ENCODE measurements at places on chromosomes 16 and 17. TPM values are rescaled to one million over a fixed set of nuclear protein-coding genes. Genes with fewer than 3 reads are reported as not detected.

OR3A3 gene
- total RNA-seq, result not detected

CDRT15L2 gene
- total RNA-seq, result not detected

ZNF469 gene
- total RNA-seq, result 0.04 TPM

MRC2 gene
- total RNA-seq, result 11.0 TPM

DNA sequence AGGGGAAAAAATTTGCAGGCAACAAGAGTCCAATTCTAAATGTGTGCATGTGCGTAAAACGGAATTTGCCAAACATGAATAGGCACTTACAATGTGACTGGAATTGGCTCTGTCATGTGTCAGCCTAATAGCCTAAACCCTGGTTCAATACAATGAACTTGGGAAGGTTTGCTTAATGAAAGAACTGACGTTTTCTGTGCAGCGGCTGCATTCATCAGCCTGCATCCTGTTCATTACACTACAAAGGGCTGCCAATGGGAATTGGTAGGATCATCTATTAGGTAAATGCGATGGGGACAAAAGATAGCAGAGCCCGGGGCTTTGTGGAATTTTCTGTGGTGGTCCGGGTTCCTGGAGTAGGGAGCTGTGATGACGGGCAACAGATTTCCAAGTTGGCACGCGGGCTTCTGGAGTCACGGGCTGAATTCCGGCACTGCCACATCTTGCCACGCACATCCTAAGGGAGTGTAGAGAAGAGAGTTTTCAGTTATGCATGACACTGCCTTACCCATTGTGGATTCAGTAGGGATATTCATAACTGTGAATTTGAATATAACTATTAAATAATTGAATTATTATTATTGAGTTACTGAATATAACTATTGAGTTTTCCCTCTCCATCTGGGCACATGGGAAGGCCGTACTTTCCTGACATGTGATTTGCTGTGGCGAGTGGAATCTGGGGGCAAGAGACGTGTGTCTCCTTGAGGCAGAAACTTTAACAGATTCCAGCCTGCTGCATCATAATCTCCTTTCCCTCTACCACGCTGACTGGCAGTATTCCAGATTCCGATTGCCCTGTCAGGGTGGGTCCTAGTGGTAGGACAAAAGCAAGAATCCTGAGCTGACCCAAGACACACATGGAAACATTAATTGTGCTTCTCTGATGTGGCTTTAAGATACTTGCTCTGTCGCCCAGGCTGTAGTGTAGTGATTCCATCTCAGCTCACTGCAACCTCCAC is 565.6 kb downstream of the WWOX start:
- no peak for DNase-seq

DNA sequence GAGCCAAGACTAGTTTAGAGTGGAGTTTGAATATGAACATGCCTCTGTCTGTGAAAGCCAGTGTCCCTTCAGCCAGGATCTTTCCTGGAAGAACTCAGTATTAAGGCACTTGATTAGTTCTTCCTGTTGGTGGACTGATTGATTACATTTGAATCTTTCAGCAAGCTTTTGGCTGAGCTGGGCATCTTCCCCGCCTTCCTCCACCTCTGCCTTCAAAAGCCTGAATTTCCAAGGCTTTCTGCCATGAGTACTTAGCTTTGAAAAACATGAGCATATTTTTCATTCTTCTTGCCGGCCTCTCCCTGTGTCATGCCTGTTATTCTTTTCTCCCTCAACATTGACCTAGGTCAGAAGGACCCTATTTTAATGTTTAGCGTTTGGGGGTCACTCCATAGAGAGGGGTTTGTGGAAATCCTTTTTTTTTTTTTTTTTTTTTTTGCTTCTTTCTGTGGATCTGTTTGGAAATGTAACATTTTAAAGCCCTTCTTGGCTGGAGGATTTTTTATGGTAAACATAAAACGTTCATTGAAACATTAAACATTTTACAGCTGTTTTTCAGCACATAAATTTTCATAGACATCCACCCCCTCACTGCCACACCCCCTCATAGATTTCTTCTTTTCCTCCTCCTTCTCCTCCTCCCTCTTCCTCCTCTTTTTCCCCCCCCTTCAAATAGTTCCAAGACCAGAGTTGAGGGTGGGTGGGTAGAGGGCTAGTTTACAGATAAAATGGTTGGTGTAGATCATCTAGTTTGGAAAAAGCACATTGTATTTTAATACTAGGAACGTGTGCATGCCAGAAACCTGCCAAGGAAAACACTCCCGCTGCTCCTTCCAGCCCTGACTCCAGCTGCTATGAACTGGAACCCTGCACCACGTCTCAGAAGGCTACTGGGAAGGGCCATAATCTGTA is 645.9 kb downstream of the WWOX start:
- DNase-seq, result no peak

DNA sequence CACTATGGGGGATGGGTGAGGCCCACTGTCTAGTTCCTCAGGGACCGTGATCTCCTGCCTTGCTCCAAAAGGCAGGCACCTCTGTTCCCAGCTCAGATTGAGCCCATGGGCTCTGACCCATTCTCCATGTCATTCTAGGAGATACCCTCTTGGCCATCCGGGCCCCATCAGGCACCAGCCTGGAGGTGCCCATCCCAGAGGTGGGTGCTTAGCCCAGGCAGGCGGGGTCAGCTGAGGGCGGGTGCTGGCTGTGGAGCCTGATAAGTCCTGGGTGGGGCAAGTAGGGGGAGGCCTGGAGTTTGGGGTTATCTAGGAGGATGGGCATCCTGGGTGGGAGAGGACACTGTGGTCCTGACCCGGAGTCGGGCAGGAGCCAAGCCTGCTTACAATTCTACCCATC is 2.3 kb downstream of the E2F4 start:
- DNase-seq, result no peak

Data from K562 (cell line).